ENCODE measurements at places on chromosomes 4 and X.

- DNase-seq, result no peak
Measured at GRCh38 chrX:107207089-107207488, 678 bp downstream of the DNAAF6 start.

DNA sequence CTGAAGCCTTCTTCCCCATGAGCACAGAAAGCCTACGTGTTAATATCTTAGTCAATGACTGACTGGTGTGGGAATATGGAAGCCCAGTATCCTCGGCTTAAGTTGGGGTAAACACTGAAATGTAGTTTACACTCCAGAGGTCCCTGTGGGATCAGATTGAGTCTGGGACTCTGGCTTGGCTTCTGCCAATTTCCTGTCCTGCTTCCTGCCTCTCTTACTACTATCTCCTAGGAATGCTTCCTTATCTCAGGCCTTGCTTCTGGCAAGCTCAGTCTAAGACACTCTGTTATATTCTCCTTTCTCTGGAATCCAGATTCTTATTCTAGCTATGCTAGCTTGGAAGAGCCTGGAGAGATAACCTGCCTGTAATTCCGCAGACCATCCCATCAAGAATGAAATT, 174.0 kb upstream of the LDB2 start:
- no peak for DNase-seq

DNA sequence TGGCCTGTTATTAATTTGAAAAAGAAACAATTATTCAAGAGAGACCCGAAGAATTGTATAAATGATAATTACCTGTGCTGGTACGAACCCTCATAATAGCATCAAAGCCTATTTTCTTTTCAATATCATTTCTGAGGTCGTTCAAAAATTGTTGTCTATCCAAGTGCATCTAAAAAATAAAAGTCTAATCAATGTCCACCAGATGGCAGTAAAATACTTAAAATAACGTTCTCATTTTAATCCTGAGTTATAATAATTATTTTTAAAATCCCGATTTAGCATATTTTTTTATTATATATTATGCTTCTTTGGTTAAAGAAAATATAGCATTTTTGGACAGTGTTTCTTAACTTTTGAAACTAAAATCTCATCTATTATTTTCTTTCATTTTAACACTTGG, 55.7 kb downstream of the METTL14 start:
- DNase-seq, result peak; percentile 44

- DNase-seq, result no peak
Measured at GRCh38 chr4:139555705-139556070, 331 bp downstream of the SETD7 start.

DNA sequence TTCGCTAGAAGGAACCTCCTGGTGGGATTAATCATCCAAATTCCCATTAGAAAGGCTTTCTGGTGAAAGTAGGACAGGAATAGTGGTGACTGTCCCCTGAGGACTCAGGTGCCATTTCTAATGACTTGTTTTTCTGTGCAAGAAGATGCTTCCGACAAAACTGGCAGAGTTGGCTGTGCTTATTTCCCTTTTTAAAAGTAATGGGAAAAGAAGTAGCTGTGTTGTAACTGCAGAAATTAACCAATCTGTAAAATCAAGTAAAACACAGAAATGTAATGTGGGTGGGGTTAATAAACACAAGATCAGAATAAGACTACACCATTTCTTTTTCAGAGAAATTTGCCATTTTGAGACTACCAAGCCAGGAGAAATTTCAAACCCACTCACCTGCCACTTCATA, 55.0 kb upstream of the FAM9B start:
- no peak for DNase-seq

GRCh38 chr4:6338951-6339817, 69.5 kb downstream of the WFS1 start:
- DNase-seq, result no peak

DNA sequence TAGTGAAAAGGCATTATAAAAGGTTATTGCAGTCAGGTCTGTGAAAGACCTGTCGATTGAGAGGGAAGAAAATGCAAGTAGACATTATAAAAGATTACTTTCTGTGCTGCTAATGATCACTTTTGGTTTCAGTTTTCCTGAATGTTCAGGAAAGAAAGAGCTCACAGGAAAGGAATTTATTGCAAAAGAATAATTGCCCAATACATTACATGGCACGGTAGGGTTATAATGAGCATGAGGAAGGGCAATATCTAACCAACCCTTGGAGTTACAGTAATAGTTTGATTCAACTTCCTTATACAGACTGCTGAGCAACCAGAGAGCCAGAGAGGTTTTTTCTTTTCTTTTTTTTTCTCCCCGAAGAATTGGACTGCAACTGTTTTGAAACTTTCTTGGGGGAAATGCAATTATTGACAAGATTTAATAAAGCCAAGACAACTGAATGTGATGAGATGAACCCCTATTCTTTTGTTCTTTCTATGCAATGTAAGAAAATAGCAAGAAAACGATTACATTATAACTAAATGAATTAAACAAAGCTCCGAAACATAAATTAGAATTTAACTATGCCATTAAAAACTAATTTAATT, 247.0 kb downstream of the C4orf33 start:
- peak; percentile 68 for DNase-seq

GRCh38 chr4:20617678-20618396, 82.4 kb upstream of the PACRGL start:
- no peak for DNase-seq

- DNase-seq, result peak; percentile 26
Measured at GRCh38 chr4:152106781-152107321, 346.0 kb upstream of the GATB start.

- DNase-seq, result no peak
Measured at GRCh38 chr4:39124885-39125599, 57.3 kb upstream of the WDR19 start.

- DNase-seq, result no peak
Measured at GRCh38 chrX:2592279-2592678, 91.5 kb upstream of the DHRSX start.

DNA sequence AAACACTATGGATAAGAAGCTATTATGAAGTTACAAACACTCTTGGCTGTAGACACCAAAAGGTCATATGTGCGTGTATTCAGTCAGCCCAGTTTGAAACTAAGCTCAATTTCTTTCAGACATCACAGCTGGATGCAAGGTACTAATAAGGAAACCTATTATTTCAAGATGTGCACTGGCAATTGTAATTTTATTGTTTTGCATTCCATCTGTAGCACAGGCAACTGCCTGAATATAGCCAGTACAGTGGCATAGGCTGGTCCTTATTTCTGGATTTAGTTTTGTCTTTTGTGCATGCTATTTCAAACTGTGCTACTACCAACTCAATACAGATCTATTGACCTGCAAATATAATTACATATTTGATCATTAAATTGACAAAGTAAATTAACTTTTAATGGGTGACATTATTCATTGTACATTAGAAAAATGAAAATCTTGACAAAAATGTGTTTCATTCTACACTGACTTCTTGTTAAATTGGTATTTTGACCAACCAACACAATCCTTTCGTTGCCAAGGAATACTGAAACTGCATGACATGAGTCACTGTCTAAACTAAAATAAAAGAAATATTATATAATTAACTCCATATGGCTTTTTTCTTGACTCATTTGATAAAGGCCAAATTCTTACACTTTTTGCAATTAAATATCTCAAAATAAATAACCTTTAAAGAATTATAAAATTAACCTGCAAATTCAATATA, 594.3 kb upstream of the ADGRL3 start:
- DNase-seq, result peak; percentile 60

GRCh38 chr4:8866828-8867623, 4.6 kb downstream of the HMX1 start:
- DNase-seq, result no peak

GRCh38 chr4:152154433-152154832, 381.5 kb downstream of the FBXW7 start:
- DNase-seq, result no peak

DNA sequence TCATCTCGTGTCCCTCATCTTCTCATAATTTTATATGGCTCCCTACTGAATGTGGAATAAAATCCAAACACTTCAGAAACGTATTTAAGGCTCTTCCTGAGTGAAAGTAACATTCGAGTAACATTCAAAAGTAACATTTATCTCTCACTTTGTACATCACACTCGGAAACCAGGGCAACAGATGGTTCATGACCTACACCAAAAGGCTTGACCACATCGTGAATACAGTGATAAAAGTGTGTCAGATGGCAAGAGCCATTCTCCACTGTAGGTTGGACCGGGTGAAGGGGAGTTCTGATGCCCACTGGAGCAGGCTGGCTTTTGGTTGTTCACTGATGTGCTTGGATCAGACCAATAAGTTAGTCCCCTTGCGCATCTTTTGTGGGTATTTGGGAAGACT, 5.6 kb upstream of the LIMCH1 start:
- no peak for DNase-seq

GRCh38 chr4:55871299-55871800, 17.9 kb downstream of the EXOC1 start:
- DNase-seq, result no peak

GRCh38 chrX:38009641-38010040, 3.3 kb downstream of the SYTL5 start:
- no peak for DNase-seq

DNA sequence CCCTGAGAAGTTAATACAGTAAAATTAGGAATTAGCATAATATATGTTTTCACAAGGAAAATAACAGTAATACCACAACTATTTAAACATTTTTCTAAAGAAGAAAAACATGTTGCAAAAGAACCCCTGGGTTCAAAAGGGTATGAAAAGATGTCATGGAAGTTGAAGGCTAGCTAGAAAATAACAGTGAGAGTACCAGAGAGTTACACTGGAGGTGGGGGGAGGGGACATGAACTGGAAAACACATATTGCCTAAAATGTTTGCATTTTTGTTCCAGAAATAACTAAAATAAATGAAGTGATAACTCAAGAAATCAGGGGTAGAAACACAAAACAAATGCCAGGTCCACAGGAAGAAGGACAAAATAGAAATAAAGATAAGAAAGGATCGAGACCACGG, 336.6 kb upstream of the MAD2L1 start:
- no peak for DNase-seq

GRCh38 chr4:184420881-184421416, 53.4 kb downstream of the IRF2 start:
- DNase-seq, result no peak

GRCh38 chr4:7004331-7004730, 38.8 kb upstream of the TADA2B start:
- DNase-seq, result no peak

DNA sequence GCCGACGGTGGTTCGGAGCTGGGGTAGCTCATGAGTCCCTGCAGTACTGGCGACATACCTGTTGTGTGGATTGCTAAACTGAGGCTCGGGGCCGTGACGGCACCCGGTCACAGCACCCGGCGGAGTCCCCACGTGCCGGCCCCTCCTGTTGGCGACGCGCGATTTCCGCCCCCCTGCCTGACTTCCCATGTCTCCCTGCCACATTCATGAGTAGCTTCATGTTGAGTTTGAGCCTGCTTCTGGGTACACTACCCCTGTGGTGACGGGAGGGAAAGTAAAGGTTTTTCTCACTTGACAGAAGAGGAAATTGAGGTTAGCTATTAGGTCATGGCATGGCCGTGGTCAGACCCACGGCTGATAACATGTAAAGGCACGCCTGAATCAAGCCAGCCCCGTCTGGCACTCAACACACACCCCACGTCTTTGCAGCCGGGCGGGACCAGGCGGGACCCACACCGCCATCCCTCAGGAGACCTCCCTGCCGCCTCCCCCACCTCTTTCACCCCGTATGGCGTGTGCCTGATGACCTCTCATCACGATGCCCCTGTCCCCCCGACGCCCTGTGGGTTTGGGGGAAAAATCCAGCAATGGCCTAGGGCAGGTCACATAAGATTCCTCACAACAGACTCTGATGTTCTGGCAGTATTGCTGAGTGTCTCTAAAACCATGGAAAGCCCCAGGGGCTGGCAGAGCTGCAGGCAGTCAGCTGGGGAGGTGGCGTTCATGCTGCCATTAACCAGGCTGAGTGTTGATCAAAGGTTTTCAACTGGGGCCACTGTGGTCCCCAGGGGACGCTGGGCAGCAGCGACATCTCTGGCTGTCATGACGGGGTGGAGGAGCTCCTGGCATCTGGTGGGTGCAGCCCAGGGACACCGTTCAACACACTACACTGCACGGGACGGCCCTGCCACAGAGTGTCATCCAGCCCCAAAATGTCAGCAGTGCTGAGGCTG, 29.2 kb downstream of the P2RY8 start:
- DNase-seq, result no peak

GRCh38 chr4:185794637-185795036, 17.4 kb downstream of the SORBS2 start:
- DNase-seq, result no peak

DNA sequence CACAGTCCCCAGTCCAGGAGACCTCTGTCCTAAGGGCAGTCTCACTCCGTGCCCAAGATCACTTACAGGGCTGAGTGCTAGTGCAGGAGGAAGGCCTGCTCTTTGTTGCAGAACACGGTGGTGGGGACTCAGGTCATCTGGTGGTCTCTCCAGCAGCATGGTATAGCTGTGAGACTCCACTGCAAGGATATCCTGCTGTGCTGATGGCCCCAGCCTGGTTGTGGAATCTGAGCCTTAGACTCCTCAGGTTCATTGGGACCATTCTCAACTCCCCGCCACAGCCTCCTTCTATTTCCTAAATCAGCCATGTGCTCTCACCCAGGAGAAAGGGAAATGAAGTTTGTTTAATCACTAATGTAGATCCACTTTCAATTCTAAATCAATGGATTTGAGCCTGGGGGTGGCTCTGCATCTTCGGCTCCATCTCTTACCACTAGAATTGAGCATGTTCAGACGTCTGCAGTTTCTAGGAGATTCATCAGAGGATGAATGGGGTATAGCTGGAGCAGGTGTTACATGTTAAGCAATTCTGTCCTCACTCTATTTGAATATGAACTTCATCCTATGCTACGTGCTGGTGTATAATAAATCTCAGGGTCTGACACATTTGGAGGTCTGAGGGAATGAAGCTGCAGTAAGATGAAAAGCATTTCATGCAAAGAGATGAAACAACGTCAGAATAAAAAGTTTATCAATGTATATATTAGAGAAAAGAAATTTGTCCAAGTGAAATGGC, 189.2 kb downstream of the MGST2 start:
- no peak for DNase-seq

- no peak for DNase-seq
Measured at GRCh38 chrX:38975368-38975942, 174.2 kb downstream of the MID1IP1 start.

DNA sequence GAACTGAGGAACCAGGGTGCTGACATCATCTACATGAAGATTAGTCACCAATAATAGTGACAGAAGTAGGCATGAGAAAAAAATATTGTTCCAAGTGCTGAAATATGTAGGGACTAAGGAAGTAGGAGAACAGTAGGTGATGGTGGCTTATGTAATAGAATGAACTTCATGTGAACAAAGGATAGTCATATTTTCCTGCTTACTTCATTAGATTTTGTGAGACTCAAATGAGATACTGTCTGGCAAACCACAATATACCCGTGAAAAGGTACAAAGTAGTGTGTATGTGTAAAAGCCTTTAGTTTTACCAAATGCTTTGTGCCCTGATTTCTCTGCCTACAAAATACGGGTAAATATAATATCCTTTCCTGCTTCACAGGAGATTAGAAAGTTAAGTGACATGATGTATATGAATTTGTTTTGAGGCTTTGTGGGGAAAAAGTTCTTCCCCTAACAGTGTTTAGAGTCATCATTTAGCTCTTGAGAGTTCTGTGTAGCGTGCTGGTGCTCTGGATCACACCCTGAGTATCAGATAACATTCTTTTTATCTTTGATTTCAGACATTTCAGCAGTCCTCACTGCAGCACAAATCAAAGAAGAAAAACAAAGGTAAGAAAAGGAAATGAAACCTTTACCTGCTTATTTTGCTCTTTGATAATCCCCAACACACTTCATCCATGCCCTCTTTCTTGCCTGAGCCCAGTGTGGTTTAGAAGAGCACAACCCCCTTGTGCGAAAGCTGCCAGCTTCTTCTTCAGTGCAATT, 67.9 kb downstream of the KLHL34 start:
- no peak for DNase-seq

Data from HFFc6 (cell line).